ENCODE measurements at places on chromosomes 16 and 17. TPM values are rescaled to one million over a fixed set of nuclear protein-coding genes. Genes with fewer than 3 reads are reported as not detected.

DNA sequence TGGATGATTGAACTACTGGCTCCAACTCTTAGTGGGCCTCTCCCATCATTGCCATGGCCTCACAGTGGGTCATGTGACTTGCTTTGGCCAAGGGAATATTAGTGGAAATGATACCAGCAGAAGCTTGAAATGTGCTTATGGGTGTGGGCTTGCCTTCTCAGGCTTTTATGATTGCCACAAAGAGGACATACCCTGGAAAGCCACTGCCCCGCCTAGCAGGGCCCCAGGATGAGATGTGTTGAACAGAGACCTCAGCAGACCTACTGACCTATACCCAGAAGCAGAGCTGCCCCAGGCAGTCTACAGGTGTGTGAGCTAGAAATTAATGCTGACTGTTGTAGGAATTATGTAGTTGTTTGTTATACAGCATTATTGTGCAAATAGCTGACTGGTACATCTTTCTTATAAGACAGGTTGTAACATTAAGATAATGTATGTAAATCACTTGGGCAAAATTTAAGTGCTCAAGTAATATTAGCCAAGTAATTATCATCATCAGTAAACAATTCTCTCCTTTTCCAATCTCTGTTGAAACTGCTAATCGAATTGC, 67.8 kb upstream of the CDH5 start:
- no peaks in the 10 kb centered on the region for H3K36me3 ChIP-seq
- no peaks in the 10 kb centered on the region for H3K4me1 ChIP-seq
- DNase-seq, result peak; percentile 18
- H3K27ac ChIP-seq, result no peak overlapping the region
- H3K27me3 ChIP-seq, result no peaks in the 10 kb centered on the region
- no peak overlapping the region for H3K4me3 ChIP-seq

MARVELD3 gene
- not detected for total RNA-seq

DNA sequence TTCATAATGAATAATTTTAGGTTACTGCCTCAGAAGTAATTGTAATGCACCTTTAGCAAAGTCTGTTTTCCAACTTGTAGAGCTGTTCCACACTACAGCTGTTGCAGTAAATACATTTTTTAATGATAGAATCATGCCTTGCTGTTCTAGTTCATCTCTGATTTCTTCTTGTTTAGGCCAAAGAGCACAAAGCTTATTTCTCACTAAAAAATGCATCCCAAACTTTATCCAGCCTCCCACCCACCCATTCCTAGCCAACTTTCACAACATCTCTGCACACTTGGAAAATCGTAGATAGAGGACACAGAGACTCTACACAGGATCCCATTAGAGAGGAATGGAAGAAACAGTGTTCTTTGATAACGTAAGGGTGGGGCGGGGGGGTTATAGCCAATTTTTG, 252.2 kb upstream of the DYNLRB2 start:
- H3K27me3 ChIP-seq, result no peaks in the 10 kb centered on the region
- DNase-seq, result no peak
- no peaks in the 10 kb centered on the region for H3K36me3 ChIP-seq
- no peak overlapping the region for H3K4me3 ChIP-seq
- no peaks in the 10 kb centered on the region for H3K4me1 ChIP-seq

RAB40C gene
- total RNA-seq, result 18.6 TPM

- no peak within 1 kb of the TSS for H3K4me3 ChIP-seq
- peaks cover 7% of the 10 kb centered on the region for H3K4me1 ChIP-seq
- H3K27ac ChIP-seq, result no peak within 1 kb of the TSS
- no peak for DNase-seq
- H3K27me3 ChIP-seq, result peaks cover 61% of the 10 kb centered on the region
- H3K36me3 ChIP-seq, result no peaks in the 10 kb centered on the region
Measured at GRCh38 chr17:39863918-39864746, at the start of gene IKZF3. IKZF3 (minus strand) TSS chr17:39864312; CDS start chr17:39864126, 186 bp downstream.

All from sigmoid colon (tissue), 7 donors.